Caki2 (cell line): ENCODE measurements at places on chromosomes 3 and 15. TPM values are rescaled to one million over a fixed set of nuclear protein-coding genes. Genes with fewer than 3 reads are reported as not detected.

GRCh38 chr3:9778143-9779074 lies 8.7 kb upstream of the CAMK1 start:
- no peak for DNase-seq

The GOLGA8S gene
- 0.32 TPM in 1 of 2 replicates, not detected in the other for total RNA-seq

- no peak for DNase-seq
These were observed 51.2 kb downstream of the CHAC1 start for GRCh38 chr15:41004490-41004889.

The POLQ gene
- 1.7 and 3.0 TPM in 2 replicates for total RNA-seq

DNA sequence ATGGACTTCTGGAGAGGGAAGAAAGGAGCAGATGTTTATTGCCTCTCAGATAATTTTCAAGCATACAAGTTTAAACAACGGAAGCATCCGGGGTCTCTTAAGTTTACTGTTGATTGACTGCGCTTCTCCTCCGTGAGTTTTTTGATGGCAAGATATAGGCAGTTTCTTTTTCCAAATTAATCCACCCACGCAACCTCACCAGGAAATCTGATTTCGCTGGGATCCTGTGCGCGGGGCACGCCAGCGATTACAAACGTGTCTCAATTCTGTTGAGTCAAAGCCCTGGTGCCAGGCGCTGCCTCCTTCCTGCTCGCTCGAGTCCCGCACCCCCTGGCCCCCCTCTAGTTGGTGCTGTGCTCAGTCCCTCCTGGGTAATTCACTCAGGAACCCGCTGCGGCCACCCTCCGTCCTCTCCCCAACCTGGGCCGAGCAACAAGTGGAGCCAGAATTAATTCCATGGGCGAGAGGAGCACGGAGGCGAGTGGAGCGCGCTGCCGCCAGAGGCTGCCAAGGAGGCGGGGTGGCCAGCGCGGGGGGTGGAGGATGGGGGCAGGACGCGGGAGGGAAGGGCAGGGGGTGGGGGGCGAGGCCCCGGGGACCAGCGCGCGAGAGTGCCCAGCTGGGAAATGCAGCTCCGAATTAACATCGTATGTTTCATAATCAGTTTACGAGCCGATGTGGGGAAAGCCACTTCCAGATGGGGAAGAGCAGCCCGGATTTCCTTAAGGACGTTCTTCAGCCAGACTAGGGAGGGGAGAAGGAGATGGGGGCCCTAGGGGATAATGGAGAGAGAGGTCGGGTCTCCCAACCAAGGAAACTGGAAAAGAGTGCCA lies 6.0 kb downstream of the WNT5A start:
- no peak for DNase-seq

DNA sequence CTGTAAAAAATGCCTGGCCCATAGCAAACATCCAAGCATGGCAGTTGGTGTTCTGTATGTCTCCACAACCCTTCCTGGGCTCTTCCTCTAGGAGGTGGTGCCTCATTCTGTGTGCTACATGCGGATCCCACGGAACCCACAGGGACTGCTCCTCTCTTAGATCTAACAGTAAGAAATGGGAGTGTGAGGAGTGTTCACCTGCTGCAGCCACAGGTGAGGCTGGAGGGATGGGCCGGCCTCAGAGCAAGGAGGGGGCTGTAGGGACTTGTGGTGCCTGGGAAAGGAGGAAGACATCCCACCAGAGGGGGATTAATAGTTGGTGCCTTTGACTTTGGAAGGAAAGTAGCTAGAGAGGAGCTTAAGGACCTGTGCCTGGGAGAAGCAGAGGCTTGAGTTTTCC lies 22.2 kb downstream of the SEMA3G start:
- DNase-seq: no peak

The CHST2 gene
- 13.1 and 15.1 TPM in 2 replicates for total RNA-seq

GRCh38 chr3:22506871-22507270 lies 696.3 kb upstream of the UBE2E2 start:
- no peak for DNase-seq

GRCh38 chr3:197003461-197004385 lies 25.9 kb downstream of the MELTF start:
- DNase-seq: no peak

The C3orf20 gene
- not detected in 2 replicates for total RNA-seq

- no peak for DNase-seq
These were observed 32.5 kb downstream of the GBE1 start for GRCh38 chr3:81728766-81729544.

- DNase-seq: peak; percentile 50
These were observed 960 bp downstream of the THBS1 start for GRCh38 chr15:39581793-39582285.

DNA sequence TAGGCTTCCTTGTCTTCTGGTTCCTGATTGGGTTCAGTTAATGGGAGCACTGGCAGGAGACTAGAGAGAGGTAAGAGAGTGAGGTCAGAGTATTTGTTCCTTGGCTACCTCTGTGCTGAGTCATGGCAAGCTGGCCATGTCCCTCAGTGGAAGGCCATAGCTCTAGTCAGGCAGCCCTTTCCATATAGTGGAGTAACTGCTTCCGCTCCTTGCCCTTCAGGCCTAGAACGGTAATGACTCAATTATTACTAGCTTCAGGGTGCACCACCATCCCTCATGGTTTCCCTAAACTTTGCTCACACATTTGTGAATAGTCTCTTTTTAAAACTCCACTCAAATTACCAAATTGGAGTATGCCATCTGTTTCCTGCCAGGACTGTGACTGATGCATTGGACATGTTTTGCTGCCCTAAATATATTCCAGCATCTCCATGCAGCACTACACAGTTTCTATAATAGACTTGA lies 10.5 kb upstream of the ANO10 start:
- DNase-seq: no peak

DNA sequence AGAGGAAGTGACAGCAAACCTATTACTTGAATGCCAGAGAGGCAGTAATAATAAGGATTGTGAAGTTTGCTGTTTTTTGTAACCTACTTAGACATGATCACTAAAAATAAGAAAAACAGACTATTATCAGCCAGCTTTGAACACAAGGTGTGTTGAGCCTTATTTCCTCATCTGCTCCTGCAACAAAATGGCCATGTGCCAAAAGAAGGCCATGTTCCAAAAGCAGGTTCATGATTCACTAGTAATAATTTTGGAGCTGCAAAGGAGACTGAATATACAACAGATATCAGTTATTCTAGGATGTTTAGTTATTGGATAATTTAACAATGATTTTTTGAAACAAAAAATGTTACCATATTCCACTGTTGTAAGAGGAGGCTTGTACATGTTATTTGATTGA lies 578.7 kb downstream of the SQOR start:
- no peak for DNase-seq

DNA sequence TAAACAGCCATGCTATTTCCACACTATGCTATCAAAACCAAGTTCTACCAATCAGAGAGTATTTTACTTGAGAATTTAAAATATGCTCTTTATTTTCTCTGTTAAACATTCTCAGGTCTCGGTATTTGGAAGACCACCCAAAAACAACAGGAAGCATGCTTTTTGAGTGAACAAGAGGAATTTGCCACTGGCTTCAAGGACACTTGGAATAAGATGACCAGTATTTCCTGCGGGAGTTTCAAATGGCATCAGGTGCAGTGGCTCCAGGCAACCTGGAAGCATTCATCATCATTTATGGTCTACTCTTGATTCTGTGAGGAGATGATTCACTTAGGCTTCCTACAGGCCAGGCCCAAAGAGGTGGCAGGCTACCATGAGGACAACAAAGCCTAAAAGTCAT lies 305.7 kb upstream of the ATP11B start:
- DNase-seq: peak; percentile 68

DNA sequence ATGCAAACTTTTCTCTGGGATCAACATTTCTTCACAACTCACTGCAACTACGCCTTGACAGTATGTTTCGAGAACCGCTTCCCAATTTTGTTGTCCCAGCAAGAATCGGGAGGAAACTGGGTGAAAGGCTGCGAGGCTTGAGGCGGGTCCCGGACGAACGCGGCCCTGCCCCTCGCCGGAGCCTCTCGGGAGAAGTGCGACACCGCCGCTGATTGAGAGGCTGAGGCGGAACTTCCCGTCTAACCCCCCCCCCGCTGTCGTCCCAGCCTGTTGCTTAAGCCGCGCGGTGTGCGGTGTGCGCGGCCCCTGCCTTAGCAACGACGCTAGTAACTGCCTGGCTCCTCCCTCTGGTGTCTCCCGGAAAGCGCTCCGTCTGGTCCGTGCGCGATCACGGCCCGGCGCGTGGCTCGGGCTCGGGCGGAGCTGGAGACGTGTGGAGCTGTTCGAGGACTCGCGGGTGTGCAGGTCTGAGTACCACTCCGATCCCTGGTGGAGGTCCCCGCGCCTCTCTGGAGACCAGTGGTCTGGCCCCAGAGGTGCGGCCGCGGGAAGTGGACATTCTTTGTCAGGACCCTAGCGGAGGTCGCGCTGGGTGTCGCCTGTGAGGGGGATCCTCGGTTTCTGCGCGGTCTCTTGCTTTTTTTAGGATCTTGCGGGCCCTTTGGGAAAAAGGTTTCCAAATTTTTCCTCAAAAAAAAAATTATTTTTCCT lies at the start of the genes DTWD1 and FAM227B:
DTWD1 (plus strand) TSS at position 391 of the 711 bp plus-strand sequence. CDS start 4,120 bp downstream, outside the sequence.
FAM227B (minus strand) TSS at position 161 of the 711 bp plus-strand sequence. CDS start 5,647 bp downstream, outside the sequence.
- DNase-seq: peak; percentile 95

- no peak for DNase-seq
These were observed 123.8 kb downstream of the B3GALNT1 start for GRCh38 chr3:160981217-160981938.

- no peak for DNase-seq
These were observed 102.5 kb downstream of the SV2B start for GRCh38 chr15:91202510-91203102.

DNA sequence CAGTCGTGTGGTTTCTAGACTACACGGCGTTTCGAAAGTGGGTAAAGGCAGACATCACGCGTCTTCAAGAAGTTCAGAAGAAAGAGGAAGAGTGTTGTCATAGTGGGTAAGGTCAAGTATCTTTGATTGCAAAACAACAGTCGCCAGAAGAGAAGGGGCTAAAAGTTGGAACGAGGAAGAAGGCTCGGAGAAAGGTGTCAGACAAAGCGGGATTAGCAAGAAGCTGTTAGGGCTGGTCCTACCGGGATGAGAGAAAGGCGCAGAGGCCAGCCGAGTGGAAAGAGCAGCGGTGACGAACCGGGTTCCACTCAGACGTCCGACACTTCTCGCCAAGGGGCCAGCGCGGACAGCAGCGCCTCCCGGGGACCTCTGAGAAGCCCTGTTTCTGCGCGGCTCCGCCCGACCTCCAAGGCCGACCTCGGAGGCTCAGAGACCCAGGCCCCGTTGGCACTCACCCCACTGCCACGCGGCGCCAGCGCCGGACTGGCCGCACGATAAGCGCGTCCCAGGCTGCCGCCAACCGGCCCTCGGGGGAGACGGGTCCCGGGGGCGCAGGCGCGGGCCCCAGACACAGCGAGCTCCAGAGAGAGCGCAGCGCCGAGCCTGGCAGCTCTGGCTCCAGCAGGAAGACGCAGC lies 436 bp downstream of the ADPGK start:
- DNase-seq: no peak
